HCT116 (cell line): ENCODE measurements at places on chromosomes 7 and 10. TPM values are rescaled to one million over a fixed set of nuclear protein-coding genes. Genes with fewer than 3 reads are reported as not detected.

- no peak for DNase-seq
Measured at GRCh38 chr10:79116368-79116767, 47.6 kb downstream of the ZMIZ1 start.

- no peak for DNase-seq
Measured at GRCh38 chr7:140448781-140449480, 30.4 kb downstream of the MKRN1 start.

- peak; percentile 88 for DNase-seq
Measured at GRCh38 chr10:110501142-110501937, 3.6 kb downstream of the DUSP5 start.

Gene NEURL1
- total RNA-seq, result 1.4 TPM

DNA sequence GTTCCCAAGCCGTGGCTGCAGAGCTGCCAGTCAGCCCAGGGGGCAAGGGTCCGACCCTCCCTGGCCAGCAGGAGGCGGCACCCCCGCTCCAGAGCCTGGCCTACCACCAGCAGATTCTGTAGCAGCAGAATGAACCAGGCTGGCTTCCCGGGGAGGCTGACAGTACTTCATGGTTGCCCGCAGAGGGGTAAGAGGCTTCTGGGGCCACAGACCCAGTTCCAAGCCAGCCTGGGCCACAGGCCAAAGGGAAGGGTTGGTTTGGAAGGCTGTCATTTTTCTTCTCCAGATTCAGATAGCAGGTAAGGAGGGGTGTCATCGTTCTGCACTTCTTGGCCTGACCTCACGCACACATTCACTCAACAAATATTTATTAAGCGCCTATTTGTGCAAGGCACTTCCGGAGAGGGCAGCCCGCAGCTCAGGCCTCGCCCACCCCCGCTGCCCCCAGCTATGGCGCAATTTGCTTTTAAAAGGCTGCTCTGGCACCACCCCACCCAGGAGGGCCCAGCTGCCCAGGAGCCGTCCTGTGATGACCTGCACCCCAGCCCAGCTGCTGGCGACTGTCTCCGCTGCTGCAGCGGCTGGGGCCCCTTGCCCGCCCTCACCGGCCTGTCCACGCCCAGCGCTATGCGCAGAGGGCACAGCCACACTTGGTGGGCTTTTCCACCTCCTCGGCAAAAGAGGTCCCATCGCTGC lies 168.5 kb downstream of the LCOR start:
- DNase-seq, result no peak

- peak; percentile 28 for DNase-seq
Measured at GRCh38 chr7:108016841-108017775, 14.1 kb upstream of the LAMB1 start.

Gene KIFBP
- 26.9 TPM for total RNA-seq

Gene CRHR2
- total RNA-seq, result not detected
